Activated T-helper 2 cell treated with anti-CD3 and anti-CD28 coated beads, Interferon-gamma antibody, Interleukin-2, Interleukin-4, amounts not matched to agents 10 μg/mL and 5 μg/mL and 100 μg/mL, durations not matched to agents 14 hours and 24 hours and 36 hours (primary cell): ENCODE measurements at places on chromosomes 7 and 10. TPM values are rescaled to one million over a fixed set of nuclear protein-coding genes. Genes with fewer than 3 reads are reported as not detected.

DNA sequence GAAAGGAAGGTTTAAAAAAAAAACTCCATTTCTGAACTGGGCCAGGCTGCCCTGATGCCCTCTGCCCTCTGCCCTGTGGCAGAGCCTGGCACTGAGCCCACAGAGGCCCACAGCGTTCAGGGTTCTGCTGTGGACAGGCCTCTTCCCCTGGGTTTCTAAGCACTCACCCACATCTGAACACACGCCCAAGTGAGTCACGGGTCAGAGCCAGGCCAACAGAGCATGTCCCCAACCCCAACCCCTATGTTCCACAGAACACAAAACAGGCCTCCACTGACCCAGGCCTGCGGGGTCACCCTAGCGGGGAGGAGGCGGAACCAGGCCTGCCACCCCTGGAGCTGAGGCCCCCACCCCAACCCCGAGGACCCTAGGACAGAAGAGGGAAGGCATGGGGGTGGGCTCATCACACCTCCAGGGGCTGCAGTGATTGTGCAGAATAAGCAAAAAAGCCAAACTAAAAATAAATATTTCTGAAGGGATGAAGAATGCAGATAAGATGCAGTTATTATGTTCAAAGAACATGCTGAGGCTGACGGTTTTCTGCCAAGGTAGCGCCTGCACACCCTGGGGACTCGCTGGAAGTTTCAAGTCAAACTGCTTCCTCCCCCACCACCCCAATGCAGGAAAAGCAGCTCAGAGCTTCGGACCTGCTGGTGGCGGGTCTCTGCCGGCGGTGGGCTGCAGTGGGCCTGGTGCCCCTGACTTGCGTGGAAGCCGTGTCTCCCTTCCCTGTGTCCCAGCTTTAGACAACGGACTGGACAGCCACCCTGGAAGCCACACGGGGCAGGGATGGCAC lies 5.4 kb downstream of the WDR86 start:
- H3K4me3 ChIP-seq, result no peak overlapping the region
- peaks cover 5% of the 10 kb centered on the region for H3K4me1 ChIP-seq
- H3K27me3 ChIP-seq, result peaks cover 16% of the 10 kb centered on the region
- H3K27ac ChIP-seq, result no peak overlapping the region
- no peaks in the 10 kb centered on the region for H3K36me3 ChIP-seq
- no peak for DNase-seq

- H3K4me1 ChIP-seq, result no peaks in the 10 kb centered on the region
- no peak overlapping the region for H3K4me3 ChIP-seq
- DNase-seq, result no peak
- peaks cover 2% of the 10 kb centered on the region for H3K27me3 ChIP-seq
- H3K27ac ChIP-seq, result no peak overlapping the region
Observed at GRCh38 chr10:98621630-98622029, 174.9 kb upstream of the HPS1 start.

DNA sequence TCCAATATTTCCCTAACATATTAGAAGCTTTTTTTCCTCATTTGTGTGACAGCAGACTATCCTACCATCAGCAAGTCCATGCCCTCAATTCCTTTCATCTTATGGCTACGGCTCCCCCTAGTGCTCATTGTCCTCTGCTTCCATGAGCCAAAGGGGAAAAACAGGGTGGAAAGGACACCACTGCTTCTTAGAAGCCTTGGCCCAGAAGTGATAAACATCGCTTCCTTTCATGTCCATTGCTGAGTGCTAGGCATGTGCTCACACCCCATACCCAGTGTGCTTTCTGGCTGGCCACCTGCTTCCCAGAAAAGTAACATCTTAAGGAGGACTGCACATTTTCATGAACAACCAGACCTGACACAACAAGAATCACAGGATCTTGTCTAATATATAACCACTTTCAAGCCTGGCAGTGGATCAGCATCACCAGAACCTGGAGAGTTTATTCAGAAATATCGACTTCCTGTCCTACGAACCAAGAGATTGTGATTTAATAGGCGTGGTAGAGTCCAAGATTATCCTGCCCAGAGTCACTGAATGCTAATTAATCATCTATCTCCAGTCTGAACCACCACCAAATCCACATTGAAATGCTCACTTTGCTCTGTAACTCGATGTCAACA lies 650.5 kb upstream of the SORCS1 start:
- H3K4me1 ChIP-seq, result no peaks in the 10 kb centered on the region
- no peaks in the 10 kb centered on the region for H3K36me3 ChIP-seq
- no peak for DNase-seq
- no peak overlapping the region for H3K4me3 ChIP-seq
- H3K27me3 ChIP-seq, result no peaks in the 10 kb centered on the region

GRCh38 chr7:51080216-51080615 lies 236.4 kb downstream of the COBL start:
- DNase-seq, result no peak
- H3K27me3 ChIP-seq, result peaks cover 2% of the 10 kb centered on the region
- H3K27ac ChIP-seq, result no peak overlapping the region
- H3K4me3 ChIP-seq, result no peak overlapping the region
- no peaks in the 10 kb centered on the region for H3K36me3 ChIP-seq

DNA sequence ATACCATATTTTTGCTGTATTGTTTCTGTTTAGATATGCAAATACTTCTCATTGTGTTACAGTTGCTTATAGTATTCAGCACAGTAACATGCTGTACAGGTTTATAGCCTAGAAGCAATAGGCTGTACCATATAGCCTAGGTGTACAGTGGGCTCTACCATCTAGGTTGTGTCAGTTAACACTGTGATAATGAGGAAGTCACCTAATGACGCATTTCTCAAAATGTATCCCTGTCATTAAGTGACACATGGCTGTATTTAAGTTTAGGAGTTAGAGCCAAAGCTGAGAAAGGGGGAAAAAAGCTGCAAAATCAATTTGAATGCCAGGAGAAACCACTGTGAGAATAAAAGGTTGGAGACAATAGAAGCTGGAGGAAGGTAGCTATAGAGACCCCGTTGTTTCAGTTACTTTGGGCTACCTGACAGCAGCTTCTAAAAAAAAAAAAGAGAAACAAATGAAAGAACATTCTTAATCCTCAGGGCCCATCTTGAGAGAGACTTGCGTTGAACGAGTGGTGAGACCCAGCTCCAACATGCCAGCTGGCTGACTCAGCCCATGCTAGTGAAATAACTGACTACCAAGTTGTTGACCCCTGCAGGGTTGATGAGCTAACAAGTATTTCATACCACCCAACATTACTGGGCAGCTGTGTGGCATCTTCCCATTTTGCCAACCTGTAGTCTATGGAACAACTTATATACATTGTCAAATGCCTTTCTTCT lies 8.7 kb downstream of the STARD3NL start:
- H3K36me3 ChIP-seq, result peaks cover 34% of the 10 kb centered on the region
- DNase-seq, result no peak
- peaks cover 25% of the 10 kb centered on the region for H3K4me1 ChIP-seq
- no peak overlapping the region for H3K4me3 ChIP-seq

- H3K27ac ChIP-seq, result no peak overlapping the region
- DNase-seq, result no peak
- peaks cover 4% of the 10 kb centered on the region for H3K27me3 ChIP-seq
- H3K36me3 ChIP-seq, result no peaks in the 10 kb centered on the region
- H3K4me3 ChIP-seq, result no peak overlapping the region
Observed at GRCh38 chr7:138402749-138403148, 57.3 kb upstream of the TRIM24 start.

GRCh38 chr7:110881721-110882120 lies 209.2 kb upstream of the LRRN3 start:
- no peaks in the 10 kb centered on the region for H3K36me3 ChIP-seq
- peaks cover 9% of the 10 kb centered on the region for H3K4me1 ChIP-seq
- DNase-seq, result no peak
- H3K27ac ChIP-seq, result no peak overlapping the region
- no peaks in the 10 kb centered on the region for H3K27me3 ChIP-seq

- H3K27me3 ChIP-seq, result no peaks in the 10 kb centered on the region
- H3K4me3 ChIP-seq, result no peak overlapping the region
- no peak for DNase-seq
- H3K36me3 ChIP-seq, result peaks cover 4% of the 10 kb centered on the region
Observed at GRCh38 chr10:329361-330099, 194.3 kb downstream of the ZMYND11 start.

GRCh38 chr7:87779806-87780205 lies 96.4 kb downstream of the SLC25A40 start:
- no peaks in the 10 kb centered on the region for H3K27me3 ChIP-seq
- no peak overlapping the region for H3K27ac ChIP-seq
- H3K4me1 ChIP-seq, result no peaks in the 10 kb centered on the region
- DNase-seq, result no peak
- no peak overlapping the region for H3K4me3 ChIP-seq

- DNase-seq, result no peak
- H3K27ac ChIP-seq, result no peak overlapping the region
- H3K36me3 ChIP-seq, result no peaks in the 10 kb centered on the region
- H3K4me1 ChIP-seq, result no peaks in the 10 kb centered on the region
- H3K27me3 ChIP-seq, result no peaks in the 10 kb centered on the region
Observed at GRCh38 chr10:57338823-57339558, 928.7 kb downstream of the IPMK start.

DNA sequence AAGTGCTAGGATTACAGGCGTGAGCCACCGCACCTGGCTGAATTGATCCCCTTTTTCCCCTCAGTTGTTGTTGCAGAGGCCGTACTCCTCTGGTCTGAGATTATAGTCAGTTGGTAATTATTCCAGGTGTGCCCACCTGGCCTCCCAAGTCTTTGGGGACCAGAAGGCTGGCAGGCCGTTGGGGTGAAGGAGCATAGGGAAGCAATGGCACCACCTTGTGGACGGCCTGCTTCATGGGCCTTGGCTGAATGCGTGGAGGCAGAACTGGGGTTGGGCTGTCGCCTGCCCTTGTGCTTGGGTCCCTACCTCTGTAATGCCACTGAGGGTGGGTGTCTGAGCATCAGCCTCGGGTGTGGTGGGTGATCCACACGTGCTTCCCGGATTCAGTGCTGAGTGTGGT lies 125.7 kb downstream of the RGS10 start:
- no peaks in the 10 kb centered on the region for H3K4me1 ChIP-seq
- no peaks in the 10 kb centered on the region for H3K27me3 ChIP-seq
- H3K27ac ChIP-seq, result no peak overlapping the region
- H3K4me3 ChIP-seq, result no peak overlapping the region
- peaks cover 2% of the 10 kb centered on the region for H3K36me3 ChIP-seq
- DNase-seq, result peak; percentile 54

DNA sequence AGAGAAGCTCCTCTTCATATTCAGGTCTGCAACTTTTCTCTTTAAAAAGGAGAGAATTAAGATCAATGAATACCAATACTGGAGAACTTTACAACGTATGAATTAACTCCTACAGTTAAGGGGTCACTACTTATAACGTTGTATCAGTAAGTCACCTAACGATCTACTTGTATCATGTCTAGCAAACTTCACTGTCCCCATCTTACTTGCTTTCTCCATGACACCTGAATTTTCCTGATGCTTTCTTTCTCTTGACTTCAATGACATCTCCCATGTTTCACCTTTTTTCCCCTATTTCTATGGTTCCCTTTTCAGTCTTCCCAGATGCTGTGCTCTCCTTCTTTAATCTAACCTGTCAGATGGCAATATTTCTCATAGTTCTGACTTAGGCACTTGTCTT lies 19.6 kb downstream of the NAMPT start:
- H3K4me1 ChIP-seq, result peaks cover 34% of the 10 kb centered on the region
- no peak overlapping the region for H3K4me3 ChIP-seq
- DNase-seq, result no peak
- no peaks in the 10 kb centered on the region for H3K27me3 ChIP-seq

DNA sequence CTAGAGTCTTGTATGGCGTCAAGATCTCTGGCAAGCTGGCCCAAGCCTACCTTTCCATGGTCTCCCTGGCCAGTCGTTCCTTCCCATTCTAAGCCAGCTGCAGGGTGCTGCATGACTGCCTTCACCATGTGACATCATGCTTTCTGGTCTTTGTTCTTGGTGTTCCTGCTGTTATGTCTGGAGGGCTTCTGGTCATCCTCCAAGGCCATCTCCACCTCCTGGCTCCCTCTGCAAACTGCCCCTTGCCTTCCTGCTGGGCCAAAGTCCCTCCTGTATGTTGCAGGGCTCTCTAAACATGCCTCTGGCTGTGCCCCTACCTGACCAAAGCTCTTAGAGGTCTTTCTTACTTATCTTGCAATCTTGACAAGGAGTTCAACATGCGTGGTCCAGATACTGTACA lies 44.4 kb upstream of the SHH start:
- no peak overlapping the region for H3K4me3 ChIP-seq
- no peaks in the 10 kb centered on the region for H3K4me1 ChIP-seq
- DNase-seq, result no peak
- H3K27me3 ChIP-seq, result peaks cover 2% of the 10 kb centered on the region
- no peak overlapping the region for H3K27ac ChIP-seq
- H3K36me3 ChIP-seq, result no peaks in the 10 kb centered on the region

DNA sequence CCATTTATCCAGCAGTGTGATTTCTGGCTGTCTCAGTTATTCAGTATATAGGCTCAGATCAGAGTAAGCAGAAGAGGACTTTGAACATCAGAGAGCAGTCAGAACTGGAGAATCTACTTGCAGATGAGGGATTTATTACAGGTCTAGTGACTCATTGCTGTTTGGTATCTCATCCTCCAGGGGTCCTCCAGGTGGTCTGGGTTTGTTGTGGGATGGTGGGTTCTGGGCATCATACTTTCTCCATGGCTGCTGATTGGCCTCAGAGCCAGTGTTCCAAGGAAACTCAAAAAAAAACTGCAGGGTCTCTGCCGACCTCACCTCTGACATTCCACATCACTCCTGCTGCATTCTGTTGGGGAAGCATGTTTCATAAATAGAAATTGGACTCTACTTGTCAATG lies 214.8 kb downstream of the CNTNAP2 start:
- H3K4me3 ChIP-seq, result no peak overlapping the region
- H3K36me3 ChIP-seq, result no peaks in the 10 kb centered on the region
- no peak overlapping the region for H3K27ac ChIP-seq
- no peak for DNase-seq

GRCh38 chr10:63409465-63410027 lies 56.2 kb downstream of the JMJD1C start:
- no peaks in the 10 kb centered on the region for H3K27me3 ChIP-seq
- H3K4me1 ChIP-seq, result peaks cover 9% of the 10 kb centered on the region
- no peaks in the 10 kb centered on the region for H3K36me3 ChIP-seq
- H3K4me3 ChIP-seq, result no peak overlapping the region

- no peaks in the 10 kb centered on the region for H3K27me3 ChIP-seq
- H3K27ac ChIP-seq, result no peak overlapping the region
- H3K36me3 ChIP-seq, result peaks cover 85% of the 10 kb centered on the region
- no peak for DNase-seq
- H3K4me1 ChIP-seq, result no peaks in the 10 kb centered on the region
Observed at GRCh38 chr7:158741294-158741666, 36.7 kb upstream of the NCAPG2 start.

- no peaks in the 10 kb centered on the region for H3K27me3 ChIP-seq
- H3K27ac ChIP-seq, result no peak overlapping the region
- no peak for DNase-seq
- no peaks in the 10 kb centered on the region for H3K4me1 ChIP-seq
- no peaks in the 10 kb centered on the region for H3K36me3 ChIP-seq
Observed at GRCh38 chr10:2262333-2262732, 525.0 kb upstream of the ADARB2 start.

GRCh38 chr7:120856621-120857352 lies 1.2 kb downstream of the TSPAN12 start:
- peaks cover 10% of the 10 kb centered on the region for H3K4me1 ChIP-seq
- H3K36me3 ChIP-seq, result no peaks in the 10 kb centered on the region
- no peak for DNase-seq
- H3K27me3 ChIP-seq, result peaks cover 69% of the 10 kb centered on the region

GRCh38 chr7:151693140-151693539 lies 173.4 kb upstream of the RHEB start:
- H3K27me3 ChIP-seq, result no peaks in the 10 kb centered on the region
- H3K27ac ChIP-seq, result no peak overlapping the region
- H3K4me3 ChIP-seq, result no peak overlapping the region

Gene PLAC9
- total RNA-seq, result not detected in 2 replicates

Gene AQP1
- total RNA-seq, result not detected in 2 replicates

Gene LRRC4
- total RNA-seq, result 0.16 TPM in 1 of 2 replicates, not detected in the other

Gene ATG9B
- 5.0 and 6.4 TPM in 2 replicates for total RNA-seq

Gene STRIP2
- total RNA-seq, result 73.4 and 73.5 TPM in 2 replicates

Gene CLDN3
- not detected in 2 replicates for total RNA-seq

Gene SOSTDC1
- not detected in 2 replicates for total RNA-seq

Gene TAS2R41
- total RNA-seq, result not detected in 2 replicates
